ENCODE measurements at places on chromosomes 4 and X.

- DNase-seq = no peak
Observed at GRCh38 chrX:25043192-25043591, 27.4 kb upstream of the ARX start.

GRCh38 chrX:154437971-154438893 lies 1.3 kb downstream of the GDI1 start:
- DNase-seq = no peak

DNA sequence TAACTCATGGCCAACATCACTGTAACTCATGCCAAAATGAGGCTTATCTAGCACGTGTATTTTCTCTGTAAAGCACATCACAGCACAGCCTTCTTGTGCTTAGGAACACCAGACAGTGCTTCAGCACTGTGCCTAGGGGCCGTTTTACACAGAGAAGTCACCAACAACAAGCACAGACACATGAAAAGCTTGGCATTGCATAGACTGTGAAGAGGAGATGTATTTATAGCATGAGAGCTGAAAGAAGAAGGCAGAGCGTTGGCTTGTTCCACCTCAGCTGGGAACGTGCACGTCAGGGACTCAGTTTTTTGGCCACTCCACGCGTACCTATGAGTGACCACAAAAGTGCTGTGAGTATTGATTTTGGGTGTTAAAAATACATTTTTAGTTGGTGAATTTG lies 116.3 kb upstream of the SFRP2 start:
- DNase-seq = no peak

DNA sequence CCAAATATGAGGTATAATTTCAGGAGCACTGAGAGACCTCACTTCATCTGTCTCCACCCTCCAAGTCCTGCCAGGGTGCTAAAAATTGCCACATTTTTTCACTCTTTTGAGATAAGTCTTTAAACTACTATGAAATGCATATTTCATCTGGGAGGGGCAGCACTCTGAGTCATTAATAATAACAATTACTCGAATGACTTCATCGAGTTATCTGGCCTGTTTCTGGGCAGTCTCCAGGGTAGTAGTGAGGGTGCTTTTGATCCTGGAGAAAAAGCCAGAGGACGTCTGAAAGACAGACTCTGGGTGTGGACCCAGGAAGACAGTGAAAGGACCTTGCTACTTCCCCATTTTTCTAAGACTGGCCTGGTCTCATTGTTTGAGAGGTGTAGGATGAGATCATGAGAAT lies 42.3 kb upstream of the SRD5A3 start:
- no peak for DNase-seq

GRCh38 chrX:64792598-64793337 lies 183.5 kb downstream of the ZC4H2 start:
- DNase-seq = no peak

DNA sequence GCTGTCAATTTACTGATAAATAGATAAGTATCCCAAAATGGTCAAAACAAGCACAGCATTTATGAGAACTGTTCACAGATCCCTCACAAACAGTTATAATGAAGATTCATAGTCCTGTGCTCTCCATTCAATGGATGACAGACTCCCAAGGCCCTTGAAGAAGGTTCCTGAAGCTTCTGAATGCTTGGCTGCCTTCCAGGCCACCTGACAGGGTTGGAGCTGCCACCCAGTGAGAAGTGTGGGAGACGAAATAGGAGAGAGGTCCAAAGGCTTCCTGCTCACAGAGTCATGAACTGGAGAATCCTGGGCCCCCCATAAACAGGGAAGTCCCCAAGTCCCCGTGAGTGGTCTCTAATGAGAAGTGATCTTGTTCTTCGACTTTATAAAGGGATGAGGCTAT lies 26.0 kb upstream of the ANXA3 start:
- DNase-seq = no peak

GRCh38 chrX:111090458-111090857 lies 5.5 kb upstream of the PAK3 start:
- no peak for DNase-seq

GRCh38 chr4:126986828-126987227 lies 645.9 kb upstream of the INTU start:
- DNase-seq = no peak

- DNase-seq = no peak
Observed at GRCh38 chr4:27024805-27025204, 164.2 kb downstream of the STIM2 start.

DNA sequence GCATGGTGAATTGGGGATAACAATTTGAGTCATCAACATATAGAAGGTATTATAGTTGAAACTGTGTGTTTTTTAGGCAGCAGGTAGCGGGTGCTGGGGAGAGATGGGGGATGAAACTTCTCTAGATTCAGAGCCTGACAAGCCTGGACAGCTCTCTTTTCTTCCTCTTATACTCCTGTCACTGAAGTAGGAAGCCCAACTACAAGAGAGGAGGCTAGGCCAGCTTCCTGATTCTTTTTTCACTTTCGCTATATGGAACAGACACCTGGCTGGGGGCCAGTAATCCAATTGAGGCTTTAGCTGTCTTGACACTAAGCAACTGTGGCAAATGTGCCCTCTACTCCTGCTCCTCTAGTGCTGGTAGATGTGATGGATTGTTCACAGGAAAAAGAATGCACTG lies 69.2 kb downstream of the PHKA1 start:
- no peak for DNase-seq

GRCh38 chr4:52096048-52096447 lies 44.9 kb downstream of the SPATA18 start:
- DNase-seq = no peak

GRCh38 chr4:173564461-173564860 lies 34.4 kb upstream of the HAND2 start:
- DNase-seq = no peak

- no peak for DNase-seq
Observed at GRCh38 chr4:53497487-53498244, 93.6 kb downstream of the LNX1 start.

GRCh38 chrX:153708415-153708814 lies 15.8 kb downstream of the BCAP31 start:
- peak; percentile 79 for DNase-seq

DNA sequence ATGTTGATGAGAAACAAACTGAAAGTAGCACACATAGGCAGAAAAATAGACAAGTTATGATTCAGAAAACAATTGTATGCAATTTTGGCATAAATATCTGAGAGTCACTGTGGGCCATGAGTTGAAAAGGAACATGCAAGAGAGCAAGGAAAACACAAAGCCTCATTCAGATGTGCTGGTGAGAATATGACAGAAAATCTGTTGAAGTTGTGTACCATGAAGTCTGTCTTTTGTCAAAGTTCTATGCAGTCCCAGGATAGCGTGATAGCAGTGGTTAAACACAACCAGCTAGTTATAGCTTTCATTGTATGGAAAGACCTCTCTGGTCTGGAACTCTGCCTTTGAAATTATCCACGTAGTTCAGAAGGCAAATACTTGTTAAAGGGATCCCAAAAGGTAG lies 53.0 kb downstream of the TMEM154 start:
- DNase-seq = no peak

GRCh38 chr4:158808399-158808798 lies 39.6 kb downstream of the FNIP2 start:
- DNase-seq = no peak

DNA sequence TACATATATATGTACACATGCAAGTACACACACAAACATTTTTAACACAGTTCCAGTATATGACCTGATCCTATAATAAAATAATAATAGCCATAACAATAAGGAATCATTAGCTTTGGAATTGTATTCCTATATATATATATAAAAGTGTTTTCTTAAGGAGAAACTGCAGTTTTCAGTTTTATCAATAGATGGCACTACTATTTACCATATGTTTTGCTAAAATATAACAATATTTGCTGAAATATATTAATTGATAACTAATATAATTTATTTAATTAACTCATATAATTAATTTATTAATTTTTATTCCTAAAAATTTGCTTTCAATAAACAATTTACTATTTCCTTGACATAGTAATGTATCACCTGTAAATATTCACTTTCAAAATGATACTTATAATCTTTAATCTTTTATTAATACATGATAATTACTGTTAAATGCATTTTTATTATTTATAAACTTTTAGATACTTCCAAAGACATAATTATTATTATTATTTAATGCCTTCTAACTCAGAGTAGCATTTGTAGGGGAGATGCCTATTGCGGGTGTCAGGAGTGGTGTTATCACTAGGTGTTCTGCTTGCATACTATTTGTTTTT lies 599.5 kb downstream of the FSTL5 start:
- DNase-seq = no peak

GRCh38 chrX:13499736-13500135 lies 69.7 kb upstream of the EGFL6 start:
- DNase-seq = no peak

DNA sequence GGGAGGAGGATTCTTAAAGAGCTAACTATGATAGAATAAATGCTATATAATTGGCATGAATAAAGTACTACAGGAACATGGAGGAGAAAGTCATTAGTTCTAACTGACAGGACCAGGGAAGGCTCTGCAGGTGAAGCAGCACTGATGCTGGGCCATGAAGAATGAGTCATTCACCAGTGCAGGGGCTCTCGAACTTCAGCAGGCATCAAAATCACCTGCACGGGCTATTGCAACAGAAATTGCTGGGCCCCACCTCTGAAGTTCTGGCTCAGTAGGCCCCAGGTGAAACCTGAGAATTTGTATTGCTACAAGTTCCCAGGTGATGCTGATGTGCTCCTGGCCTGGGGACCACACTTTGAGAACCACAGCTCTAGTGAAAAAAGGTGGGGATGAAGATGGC lies 33.7 kb downstream of the TMEM150C start:
- no peak for DNase-seq

GRCh38 chr4:98996765-98997068 lies 1.2 kb downstream of the METAP1 start:
- DNase-seq = no peak

- no peak for DNase-seq
Observed at GRCh38 chrX:153338836-153339235, 4.9 kb downstream of the ZNF275 start.

GRCh38 chr4:108068442-108068841 lies 78.8 kb downstream of the HADH start:
- no peak for DNase-seq

- DNase-seq = peak; percentile 6
Observed at GRCh38 chr4:184833046-184833838, 7.5 kb upstream of the ACSL1 start.

DNA sequence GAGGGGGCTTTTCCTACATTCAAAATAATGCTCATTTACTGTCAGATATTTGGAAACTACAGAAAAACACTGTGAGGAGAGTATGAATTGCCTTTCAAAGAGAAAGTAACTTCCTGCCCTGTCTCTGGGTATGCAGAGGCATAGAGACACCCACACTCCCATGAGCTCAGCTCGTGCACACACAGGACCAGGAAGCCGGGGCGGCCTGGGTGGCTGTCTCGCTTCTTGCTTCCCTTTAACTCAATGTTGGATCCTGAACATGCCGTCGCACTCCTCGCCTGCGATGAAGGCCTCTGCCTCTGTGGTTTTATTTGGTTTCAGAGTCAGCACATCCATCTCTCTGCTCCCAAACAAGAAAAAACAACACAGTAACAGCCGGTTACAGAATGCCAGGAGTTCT lies 40.1 kb upstream of the GPR78 start:
- no peak for DNase-seq

DNA sequence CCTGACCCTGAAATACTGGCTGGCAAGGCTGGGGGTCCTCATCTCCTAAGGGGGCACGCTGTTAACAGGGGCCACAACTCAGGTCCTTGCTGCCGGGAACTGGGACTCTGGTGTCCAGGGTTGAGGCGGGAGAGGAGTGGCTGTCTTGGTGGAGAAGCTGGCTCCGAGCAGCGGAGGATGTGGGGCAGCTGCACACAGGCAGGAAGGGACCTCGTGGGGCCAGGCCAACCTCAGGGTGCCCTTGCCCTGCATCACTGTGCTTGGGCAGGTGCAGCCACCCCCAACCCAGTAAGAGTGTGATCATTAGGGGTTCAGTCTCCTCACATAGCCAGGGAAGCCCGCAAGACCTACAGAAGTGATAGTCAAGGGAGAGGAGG lies 12.6 kb upstream of the PDE6B start:
- no peak for DNase-seq

DNA sequence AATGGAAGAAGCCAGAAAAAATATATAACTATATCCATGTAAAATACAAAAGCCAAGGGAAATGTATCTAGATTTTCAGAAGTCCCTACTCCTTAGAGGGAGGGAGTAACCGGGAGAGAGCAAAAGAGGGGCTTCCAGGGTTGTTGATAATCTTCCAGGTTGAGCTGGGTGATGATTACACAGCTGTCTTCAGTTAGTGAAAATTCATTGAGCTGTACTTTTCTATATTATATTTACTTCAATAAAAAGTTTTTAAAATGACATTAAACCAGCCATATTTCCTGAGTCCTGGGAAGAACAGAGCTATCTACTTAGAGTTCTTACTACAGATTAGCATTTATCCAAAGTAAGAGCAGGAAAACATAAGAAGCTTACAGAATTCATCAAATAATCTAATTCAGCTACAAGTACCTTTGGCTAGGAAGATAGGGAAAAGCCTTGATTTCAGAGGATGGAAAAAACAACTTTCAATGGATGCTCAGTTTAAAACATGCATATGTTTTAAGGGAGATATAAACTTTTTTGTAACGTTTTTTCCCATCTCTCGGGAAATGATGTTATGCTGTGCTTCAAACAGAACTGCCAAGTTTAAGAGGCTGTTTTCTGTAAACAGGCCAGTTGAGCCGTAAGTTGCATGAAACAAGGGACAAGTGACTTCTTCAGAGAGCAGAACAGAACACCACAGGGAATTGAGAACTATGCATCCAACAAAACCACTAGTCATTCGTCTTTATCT lies 204.6 kb downstream of the SCFD2 start:
- no peak for DNase-seq

GRCh38 chr4:89486042-89486441 lies 178.4 kb upstream of the GPRIN3 start:
- peak; percentile 7 for DNase-seq

- DNase-seq = no peak
Observed at GRCh38 chr4:37732526-37733186, 46.5 kb upstream of the RELL1 start.

DNA sequence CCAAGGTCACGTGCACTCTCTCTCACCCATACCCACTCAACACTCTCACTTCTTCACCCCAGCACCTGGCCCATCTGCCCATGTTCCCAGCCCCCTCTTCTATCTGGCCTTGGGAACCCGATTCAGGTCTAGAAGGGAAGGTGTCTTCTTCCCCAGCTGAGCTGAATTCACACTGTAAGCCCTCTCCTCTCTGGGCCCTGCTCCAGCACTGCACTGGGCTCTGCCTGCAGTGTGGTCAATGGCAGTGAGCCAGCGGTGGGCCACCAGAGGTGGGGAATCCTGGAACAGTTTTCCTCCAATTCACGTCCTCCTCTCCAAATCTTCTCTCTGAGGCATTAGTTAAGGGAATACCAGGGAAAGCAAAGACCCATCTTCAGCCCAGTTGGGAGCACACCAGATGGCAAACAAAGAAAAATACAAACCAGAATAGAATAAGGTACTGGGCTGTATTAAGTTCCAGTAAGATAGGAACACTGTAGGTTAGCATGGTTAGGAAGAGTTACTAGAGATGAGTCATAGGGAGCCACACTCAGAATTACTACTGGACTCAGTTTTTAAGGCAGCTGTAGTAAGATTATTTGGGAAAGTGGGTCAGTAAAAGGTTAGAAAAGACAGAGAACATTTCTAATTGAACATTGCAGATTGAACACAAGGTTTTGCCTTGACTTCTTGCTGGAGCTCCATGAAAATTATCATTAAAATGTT lies 5.0 kb downstream of the AWAT2 start:
- no peak for DNase-seq
